ENCODE measurements at places on chromosomes 16 and 17.
A peak's percentile ranks its signal among the peaks of the same experiment; 100 is the strongest.

- DNase-seq, result no peak
These were observed 10.3 kb upstream of the NFAT5 start for GRCh38 chr16:69555437-69555836.

DNA sequence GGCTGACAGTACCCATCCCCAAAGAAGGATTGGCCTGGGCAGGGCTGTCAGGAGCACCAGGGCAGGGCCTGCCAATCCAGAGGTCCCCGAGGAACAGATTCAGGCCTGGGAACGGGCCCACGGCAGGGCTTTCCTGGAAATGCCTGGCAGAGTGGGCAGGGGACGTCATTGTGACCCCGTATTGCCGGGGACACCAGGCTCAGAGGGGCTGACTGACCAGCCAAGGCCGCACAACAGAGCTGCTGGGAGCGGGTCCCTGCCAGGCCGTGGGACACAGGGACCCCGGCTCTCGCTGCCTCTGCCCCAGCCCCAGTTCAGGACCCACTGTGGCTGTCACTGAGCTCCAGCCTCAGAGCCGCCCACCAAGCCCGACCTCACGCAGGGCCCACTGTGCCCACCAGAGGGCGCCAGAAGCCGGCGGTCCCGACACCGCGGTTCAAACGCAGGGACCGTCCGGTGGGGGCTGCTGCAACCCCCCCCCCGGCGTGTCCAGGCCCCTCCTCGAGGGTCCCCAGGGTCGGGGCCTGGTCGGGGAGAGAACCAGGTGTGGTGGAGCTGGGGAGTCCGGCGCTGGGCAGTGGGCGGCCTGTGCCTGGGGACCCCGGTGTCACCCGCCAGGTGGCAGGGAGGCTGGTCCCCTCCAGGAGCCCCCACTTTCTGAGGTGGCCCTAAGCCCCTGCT, 15.2 kb upstream of the SSTR5 start:
- DNase-seq, result no peak

DNA sequence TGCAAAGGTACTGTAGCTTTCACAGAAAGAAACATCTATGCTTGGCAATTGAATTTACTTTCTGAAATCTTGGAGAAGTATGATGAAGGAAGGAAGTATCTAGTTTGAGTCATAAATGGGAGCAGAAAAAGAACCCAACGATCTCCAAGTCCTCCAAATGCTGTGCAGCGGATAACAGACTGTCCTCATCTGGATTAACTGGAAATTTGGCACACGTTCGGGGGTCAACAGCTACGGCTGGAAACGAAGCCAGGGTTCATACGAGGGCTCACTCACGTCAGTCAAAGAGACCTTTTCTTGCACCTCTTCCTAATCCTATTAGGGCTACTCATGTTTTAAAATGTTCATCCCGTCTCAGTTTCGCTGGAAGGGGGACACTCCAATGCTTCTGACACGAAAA, 152.0 kb downstream of the ZFHX3 start:
- no peak for DNase-seq

GRCh38 chr16:972316-973002, 1.7 kb upstream of the LMF1 start:
- DNase-seq, result no peak

DNA sequence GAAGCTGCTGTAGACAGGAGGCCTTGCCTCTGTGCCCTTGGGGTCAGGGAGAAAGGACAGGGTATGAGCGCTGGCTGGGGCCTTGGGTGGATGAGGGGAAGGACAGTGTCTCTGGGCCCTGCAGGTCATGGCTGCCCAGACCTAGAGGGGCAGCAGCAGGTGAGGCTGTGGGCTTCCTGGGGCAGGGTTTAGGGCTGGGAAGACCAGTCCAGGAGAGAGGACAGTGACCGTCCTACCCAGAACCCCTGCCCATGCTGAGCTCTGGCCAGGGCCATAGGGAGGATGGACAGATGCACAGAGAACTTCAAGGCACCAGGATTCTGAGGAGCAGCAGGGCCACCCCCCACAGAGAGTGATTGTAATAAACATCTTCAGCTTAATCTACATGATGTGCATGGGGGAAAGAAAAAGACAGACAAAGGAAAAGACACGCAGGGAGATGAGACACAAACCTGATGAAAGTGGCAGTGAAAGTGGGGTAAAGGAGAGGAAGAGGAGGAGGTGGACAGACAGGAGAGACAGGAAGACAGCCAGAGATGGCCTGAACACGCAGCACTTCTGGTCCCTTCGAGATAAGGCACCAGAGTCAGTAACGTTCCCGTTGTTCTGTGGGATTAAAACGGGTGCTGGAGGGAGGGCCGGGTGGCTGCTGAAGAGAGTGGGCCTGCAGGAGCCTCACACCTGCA, 17.5 kb downstream of the FLOT2 start:
- no peak for DNase-seq

DNA sequence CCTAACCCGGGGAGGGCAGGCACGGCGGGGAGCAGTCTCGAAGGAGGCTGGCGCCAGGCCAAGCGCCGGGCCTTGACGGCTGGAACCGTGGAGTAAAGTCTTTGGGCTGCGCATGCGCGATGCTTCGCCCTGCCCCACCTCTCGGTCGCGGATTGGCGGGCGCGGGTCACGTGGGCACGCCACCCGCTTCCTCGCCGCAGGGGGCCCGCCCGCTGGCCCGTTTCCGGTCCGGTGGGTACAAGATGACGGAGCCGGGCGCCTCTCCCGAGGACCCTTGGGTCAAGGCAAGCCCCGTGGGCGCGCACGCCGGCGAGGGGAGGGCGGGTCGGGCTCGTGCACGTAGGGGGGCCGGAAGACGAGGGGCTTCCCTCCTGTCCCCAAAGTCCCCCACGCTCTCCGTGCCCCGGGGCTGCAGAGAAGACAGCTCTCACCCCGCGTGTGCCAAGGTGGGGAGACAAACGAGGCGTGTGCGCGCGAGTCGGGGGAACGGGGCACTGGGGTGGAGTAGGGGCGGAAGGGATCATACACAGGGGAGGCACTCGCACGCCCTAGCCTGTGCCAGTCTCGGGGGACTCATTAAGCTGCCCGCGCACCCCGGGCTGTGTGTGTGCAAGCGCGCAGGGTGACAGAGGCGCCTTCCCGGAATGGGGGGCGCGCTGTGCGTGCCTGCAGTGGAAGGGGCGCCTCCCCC, at the start of gene MLX:
MLX (plus strand) TSS at position 218 of the 691 bp plus-strand sequence; CDS start at position 243, 25 bp downstream.
- peak; percentile 88 for DNase-seq

GRCh38 chr16:29862383-29862883, 593 bp downstream of the CDIPT start:
- DNase-seq, result no peak

- no peak for DNase-seq
These were observed 111.4 kb downstream of the IRX3 start for GRCh38 chr16:54175169-54175551.

DNA sequence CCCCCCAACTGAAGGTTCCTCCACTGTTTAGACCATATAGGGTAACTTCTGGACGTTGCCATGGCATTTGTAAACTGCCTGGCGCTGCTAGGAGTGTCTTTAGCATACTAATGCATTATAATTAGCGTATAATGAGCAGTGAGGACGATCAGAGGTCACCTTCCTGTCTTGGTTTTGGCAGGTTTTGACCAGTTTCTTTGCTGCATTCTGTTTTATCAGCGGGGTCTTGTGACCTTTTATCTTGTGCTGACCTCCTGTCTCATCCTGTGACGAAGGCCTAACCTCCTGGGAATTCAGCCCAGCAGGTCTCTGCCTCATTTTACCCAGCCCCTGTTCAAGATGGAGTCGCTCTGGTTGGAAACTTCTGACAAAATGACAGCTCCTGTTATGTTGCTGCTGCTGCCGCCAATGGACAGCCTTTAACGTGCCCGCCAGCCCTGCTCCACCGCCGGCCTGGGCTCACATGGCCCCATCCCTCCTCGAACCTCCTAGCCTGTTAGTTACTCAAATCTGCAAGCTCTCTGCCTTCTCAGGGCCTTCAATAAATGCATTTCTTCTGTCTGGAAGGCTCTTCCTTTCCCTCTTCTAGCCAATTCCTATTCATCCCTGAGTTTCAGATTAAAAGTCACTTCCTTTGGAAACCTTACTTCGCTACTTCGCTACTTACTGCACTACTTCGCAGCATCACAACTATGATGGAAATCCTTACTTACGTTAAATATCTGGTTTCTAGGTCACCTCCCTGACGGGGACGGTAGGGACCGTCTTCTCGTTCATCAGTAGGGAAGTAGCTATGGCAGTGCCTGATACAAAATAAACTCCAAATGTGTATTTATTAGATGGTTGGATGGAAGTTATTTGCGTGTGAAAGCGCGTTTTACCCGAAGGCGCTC, 640 bp upstream of the NAGLU start:
- no peak for DNase-seq

DNA sequence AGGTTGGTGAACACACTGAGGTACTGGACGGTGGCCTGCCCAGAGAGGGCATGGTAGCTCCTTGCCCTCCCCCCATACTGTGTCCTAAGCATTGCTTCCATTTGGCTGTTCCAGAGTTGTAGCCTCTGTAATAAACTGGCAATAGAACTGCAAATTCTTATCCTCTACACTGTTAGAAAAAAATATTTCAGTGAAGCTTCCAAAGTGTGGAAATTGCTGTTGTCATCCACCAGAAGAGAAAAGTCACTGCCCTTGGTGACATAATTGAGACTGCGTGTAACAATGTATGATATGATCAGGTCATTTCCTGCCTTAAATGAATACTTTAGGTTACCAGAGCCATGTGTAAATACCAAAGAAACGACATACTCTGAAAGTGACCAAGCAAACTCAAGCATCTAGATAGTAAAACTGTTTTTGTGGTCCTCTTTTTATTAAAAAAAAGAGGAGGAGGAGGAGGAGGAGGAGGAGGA, 65.9 kb downstream of the CEP95 start:
- DNase-seq, result no peak

- no peak for DNase-seq
These were observed 127.9 kb downstream of the RBFOX3 start for GRCh38 chr17:79482727-79483521.

- DNase-seq, result no peak
These were observed 43.2 kb downstream of the CLEC16A start for GRCh38 chr16:10987361-10988163.

GRCh38 chr16:88973007-88973410, 4.0 kb downstream of the CBFA2T3 start:
- DNase-seq, result no peak

All from fibroblast of the conjunctiva (primary cell).